Ascending aorta (tissue), 2 donors: ENCODE measurements at places on chromosomes 4 and X. TPM values are rescaled to one million over a fixed set of nuclear protein-coding genes. Genes with fewer than 3 reads are reported as not detected.

DNA sequence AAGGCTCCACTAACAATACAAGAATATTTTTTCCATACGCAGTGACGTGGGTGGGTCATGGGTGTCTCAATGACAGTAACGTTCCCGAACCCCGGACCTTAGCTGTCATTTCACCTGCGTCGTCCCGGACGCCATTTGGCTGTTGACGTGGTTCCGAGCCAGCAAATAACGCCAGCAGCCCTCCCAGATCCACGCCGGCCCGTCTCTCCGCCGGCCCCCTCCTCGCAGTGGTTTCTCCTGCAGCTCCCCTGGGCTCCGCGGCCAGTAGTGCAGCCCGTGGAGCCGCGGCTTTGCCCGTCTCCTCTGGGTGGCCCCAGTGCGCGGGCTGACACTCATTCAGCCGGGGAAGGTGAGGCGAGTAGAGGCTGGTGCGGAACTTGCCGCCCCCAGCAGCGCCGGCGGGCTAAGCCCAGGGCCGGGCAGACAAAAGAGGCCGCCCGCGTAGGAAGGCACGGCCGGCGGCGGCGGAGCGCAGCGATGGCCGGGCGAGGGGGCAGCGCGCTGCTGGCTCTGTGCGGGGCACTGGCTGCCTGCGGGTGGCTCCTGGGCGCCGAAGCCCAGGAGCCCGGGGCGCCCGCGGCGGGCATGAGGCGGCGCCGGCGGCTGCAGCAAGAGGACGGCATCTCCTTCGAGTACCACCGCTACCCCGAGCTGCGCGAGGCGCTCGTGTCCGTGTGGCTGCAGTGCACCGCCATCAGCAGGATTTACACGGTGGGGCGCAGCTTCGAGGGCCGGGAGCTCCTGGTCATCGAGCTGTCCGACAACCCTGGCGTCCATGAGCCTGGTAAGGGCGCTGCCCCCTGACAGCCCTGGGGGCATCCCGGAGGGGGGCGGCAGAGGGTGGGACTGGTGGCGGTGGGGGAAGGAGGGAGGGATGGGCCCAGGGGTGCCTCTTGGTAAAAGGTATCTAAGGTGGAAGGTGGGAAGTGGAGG is at the start of gene CPE:
Gene CPE (plus strand): TSS at position 264 of the 933 bp plus-strand sequence. CDS start 214 bp downstream, at position 478.
- H3K27ac ChIP-seq = peak within 1 kb of the TSS; percentile 87
- no peaks in the 10 kb centered on the region for H3K36me3 ChIP-seq
- peak within 1 kb of the TSS; percentile 75 for H3K4me3 ChIP-seq
- no peaks in the 10 kb centered on the region for H3K4me1 ChIP-seq
- no peaks in the 10 kb centered on the region for H3K27me3 ChIP-seq
- DNase-seq = peak; percentile 94

GRCh38 chrX:13667919-13668318 is 15.0 kb downstream of the TCEANC start:
- peaks cover 3% of the 10 kb centered on the region for H3K36me3 ChIP-seq
- no peaks in the 10 kb centered on the region for H3K4me1 ChIP-seq
- no peak overlapping the region for H3K27ac ChIP-seq
- no peak for DNase-seq

GRCh38 chrX:133723930-133724329 is 261.5 kb downstream of the GPC3 start:
- no peak overlapping the region for H3K27ac ChIP-seq
- H3K4me3 ChIP-seq = no peak overlapping the region
- H3K36me3 ChIP-seq = no peaks in the 10 kb centered on the region
- H3K4me1 ChIP-seq = no peaks in the 10 kb centered on the region
- H3K27me3 ChIP-seq = no peaks in the 10 kb centered on the region

DNA sequence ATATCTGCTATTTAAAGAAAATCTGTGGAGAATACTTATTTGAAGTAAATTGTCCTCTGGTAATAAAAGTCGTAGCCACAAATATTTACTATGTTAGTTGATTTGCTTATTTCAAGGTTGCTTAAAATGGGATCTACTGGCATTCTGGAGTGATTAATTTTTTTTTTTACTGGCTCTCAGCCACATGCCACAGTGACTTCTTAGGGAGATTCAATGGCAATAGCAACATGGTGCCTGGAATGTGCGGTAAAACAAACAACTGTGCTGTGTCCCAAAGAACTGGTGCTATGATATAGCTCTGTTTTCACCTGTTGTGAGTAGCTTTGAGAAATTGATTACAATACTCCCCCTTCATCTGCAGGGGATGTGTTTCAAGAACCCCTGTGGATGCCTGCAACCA is 324.3 kb downstream of the GPAT3 start:
- no peaks in the 10 kb centered on the region for H3K4me1 ChIP-seq
- H3K27me3 ChIP-seq = no peaks in the 10 kb centered on the region
- no peak overlapping the region for H3K4me3 ChIP-seq
- H3K27ac ChIP-seq = no peak overlapping the region

DNA sequence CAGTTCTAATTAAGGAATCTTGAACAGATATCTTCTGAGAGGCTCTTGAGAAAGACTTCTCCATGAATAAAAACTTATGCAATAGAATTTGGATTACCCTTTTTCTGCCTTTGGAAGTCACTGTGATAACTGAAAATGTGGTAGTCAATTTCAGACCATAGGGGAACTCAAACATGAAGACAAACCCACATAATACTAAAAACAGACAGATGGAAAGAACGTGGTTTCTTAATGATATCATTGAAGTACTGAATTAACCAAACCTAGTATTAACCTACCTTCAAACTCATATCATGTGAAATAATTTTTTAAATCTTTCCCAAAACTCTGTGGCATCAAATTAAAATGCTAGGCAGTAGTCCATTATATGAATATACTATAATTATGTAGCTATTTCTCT is 153.5 kb downstream of the CAMK2D start:
- no peak overlapping the region for H3K4me3 ChIP-seq
- H3K27ac ChIP-seq = no peak overlapping the region
- DNase-seq = no peak
- no peaks in the 10 kb centered on the region for H3K27me3 ChIP-seq
- peaks cover 8% of the 10 kb centered on the region for H3K4me1 ChIP-seq
- H3K36me3 ChIP-seq = no peaks in the 10 kb centered on the region

DNA sequence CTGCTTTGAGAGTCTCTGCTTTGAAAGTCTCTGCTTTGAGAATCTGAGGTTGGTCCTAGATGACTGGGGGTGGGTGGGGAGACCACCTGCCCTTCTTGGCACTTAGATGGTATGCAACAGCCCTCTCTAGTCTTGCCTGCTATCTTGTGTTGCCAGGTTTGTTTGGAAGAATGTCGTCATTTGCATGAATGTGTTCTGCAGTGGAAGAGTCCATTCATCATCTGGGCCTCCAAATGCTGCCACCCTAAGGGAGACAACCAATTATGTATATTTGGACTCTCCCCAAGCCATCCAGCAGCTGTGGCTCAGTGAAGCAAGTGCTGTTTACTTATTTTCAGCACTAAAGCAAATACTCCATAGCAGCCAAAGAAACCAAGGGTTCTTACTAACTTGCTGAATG is 44.6 kb upstream of the TRPC5OS start:
- H3K4me3 ChIP-seq = no peak overlapping the region
- H3K36me3 ChIP-seq = no peaks in the 10 kb centered on the region
- no peak for DNase-seq
- no peaks in the 10 kb centered on the region for H3K27me3 ChIP-seq

GRCh38 chr4:32268863-32269262 is 1548.7 kb downstream of the PCDH7 start:
- H3K27me3 ChIP-seq = no peaks in the 10 kb centered on the region
- no peak for DNase-seq
- H3K36me3 ChIP-seq = no peaks in the 10 kb centered on the region
- no peak overlapping the region for H3K27ac ChIP-seq
- H3K4me3 ChIP-seq = no peak overlapping the region

DNA sequence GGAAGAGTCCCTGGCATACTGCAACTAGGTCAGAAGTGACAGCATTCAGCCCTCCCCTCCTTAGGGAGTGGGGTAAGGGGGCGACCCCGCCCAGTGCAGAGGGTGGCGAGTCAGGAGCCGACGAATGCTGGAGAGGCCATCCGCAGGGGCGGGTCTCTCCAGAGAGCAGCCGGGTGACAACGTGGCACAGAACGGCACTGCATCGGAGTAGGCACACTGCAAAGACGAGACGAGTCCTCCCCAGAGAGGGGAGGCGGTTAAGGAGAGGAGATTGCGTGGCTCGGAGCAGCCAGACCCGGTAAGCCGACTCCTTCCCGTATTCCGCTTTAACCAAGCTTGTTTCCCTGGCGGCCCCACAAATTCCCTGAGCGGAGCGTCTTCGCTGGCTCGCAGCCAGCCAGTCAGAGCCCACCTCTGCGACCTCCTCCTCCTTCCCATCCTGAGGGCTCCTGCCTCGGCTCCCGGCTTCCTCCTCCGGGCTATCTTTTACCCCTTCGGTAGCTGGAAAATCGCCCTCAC is 54.9 kb downstream of the LINC00632 start:
- no peaks in the 10 kb centered on the region for H3K27me3 ChIP-seq
- no peaks in the 10 kb centered on the region for H3K4me1 ChIP-seq
- H3K27ac ChIP-seq = peak overlapping the region; percentile 78
- H3K36me3 ChIP-seq = no peaks in the 10 kb centered on the region
- DNase-seq = peak; percentile 72

- H3K4me1 ChIP-seq = no peaks in the 10 kb centered on the region
- peak overlapping the region; percentile 68 for H3K4me3 ChIP-seq
- no peaks in the 10 kb centered on the region for H3K27me3 ChIP-seq
- no peak for DNase-seq
- peak overlapping the region; percentile 86 for H3K27ac ChIP-seq
Observed at GRCh38 chrX:103356858-103357257, 552 bp downstream of the TCEAL9 start.

- no peaks in the 10 kb centered on the region for H3K4me1 ChIP-seq
- DNase-seq = no peak
- no peak overlapping the region for H3K27ac ChIP-seq
- H3K4me3 ChIP-seq = no peak overlapping the region
- no peaks in the 10 kb centered on the region for H3K27me3 ChIP-seq
Observed at GRCh38 chrX:26581091-26581490, 365.1 kb downstream of the MAGEB5 start.

GRCh38 chr4:187770345-187770744 is 225.2 kb upstream of the ZFP42 start:
- no peak overlapping the region for H3K4me3 ChIP-seq
- no peaks in the 10 kb centered on the region for H3K36me3 ChIP-seq
- no peaks in the 10 kb centered on the region for H3K4me1 ChIP-seq
- DNase-seq = no peak
- H3K27ac ChIP-seq = no peak overlapping the region

- no peaks in the 10 kb centered on the region for H3K4me1 ChIP-seq
- no peaks in the 10 kb centered on the region for H3K27me3 ChIP-seq
- H3K27ac ChIP-seq = no peak overlapping the region
- H3K4me3 ChIP-seq = no peak overlapping the region
- H3K36me3 ChIP-seq = no peaks in the 10 kb centered on the region
Observed at GRCh38 chrX:114924423-114924822, 93.0 kb downstream of the IL13RA2 start.

DNA sequence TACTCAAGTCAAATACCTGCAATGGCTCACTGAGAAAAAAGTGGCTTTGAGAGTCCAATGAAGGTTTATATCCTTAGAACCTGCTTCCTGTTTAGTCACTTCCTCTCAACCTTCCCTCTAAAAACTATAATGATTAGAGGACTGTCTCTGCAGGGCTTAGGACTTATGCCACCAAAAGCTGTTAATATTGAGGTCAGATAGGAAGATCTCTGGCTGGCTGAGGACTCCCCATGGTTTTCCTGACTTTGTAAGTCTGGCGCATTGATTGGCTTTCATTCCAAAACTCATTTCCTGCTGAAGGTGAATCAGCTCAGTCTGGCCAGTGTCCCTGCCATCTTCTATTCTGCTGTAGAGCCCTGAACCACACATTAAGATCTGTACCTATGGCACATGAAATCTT is 140.9 kb upstream of the ANK2 start:
- DNase-seq = no peak
- H3K4me3 ChIP-seq = no peak overlapping the region
- peaks cover 5% of the 10 kb centered on the region for H3K4me1 ChIP-seq
- H3K27me3 ChIP-seq = no peaks in the 10 kb centered on the region

DNA sequence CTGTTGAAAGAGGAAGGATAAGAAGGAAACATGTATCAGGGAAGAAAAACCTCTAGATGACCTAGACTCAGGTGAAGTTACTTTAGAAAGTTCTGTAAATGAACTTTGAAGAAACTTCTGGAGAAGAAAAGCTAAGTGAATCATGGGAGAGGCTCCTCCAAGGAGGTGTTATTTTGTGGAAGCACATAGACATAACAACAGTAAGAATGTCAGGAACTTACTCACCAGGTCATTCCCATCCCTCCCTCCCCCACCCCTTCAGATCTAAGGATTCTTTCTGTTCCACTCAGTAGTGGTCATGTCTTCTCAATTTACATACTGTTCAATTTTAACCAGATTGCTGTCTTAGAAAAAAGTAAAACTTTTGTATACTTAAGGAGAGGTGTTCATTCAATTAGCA is 310.5 kb upstream of the DDX53 start:
- no peaks in the 10 kb centered on the region for H3K4me1 ChIP-seq
- no peaks in the 10 kb centered on the region for H3K27me3 ChIP-seq
- H3K36me3 ChIP-seq = no peaks in the 10 kb centered on the region

- H3K36me3 ChIP-seq = peaks cover 58% of the 10 kb centered on the region
- H3K4me3 ChIP-seq = no peak overlapping the region
- no peak for DNase-seq
- H3K27ac ChIP-seq = no peak overlapping the region
- H3K4me1 ChIP-seq = no peaks in the 10 kb centered on the region
Observed at GRCh38 chr4:125486351-125486750, 171.6 kb downstream of the FAT4 start.

DNA sequence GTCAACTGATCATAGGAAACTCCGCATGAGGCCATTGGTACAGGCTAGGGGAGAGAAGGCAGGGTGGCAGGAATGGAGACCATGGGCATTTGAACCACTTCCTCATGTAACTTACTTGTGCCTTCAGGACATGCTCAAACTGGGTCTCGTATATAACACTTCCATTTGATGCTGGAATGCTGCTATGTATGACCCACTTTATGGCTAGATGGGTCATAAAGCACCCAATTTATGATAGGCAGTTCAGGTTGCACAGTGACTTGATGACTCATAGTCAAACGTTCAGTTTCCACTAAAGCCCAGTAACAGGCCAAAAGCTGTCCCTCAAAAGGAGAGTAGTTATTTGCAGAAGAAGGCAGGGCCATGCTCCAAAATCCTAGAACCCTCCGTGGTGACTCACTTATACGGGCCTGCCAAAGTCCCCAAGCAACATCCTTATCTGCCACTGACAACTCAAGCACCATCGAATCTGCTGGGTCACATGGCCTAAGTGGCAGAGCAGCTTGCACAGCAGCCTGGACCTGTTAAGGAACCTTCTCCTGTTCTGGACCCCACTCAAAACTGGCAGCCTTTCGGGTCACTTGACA is 236.4 kb downstream of the ZC4H2 start:
- no peaks in the 10 kb centered on the region for H3K4me1 ChIP-seq
- no peak for DNase-seq
- no peak overlapping the region for H3K27ac ChIP-seq
- H3K27me3 ChIP-seq = no peaks in the 10 kb centered on the region
- no peaks in the 10 kb centered on the region for H3K36me3 ChIP-seq

Gene ITIH6
- total RNA-seq = not detected

Gene DAPP1
- not detected for total RNA-seq

Gene PDE6B
- total RNA-seq = not detected

Gene DMRTC1
- total RNA-seq = not detected

Gene AFF2
- total RNA-seq = 2.3 TPM

Gene NPNT
- 43.1 TPM for total RNA-seq

Gene TBX22
- not detected for total RNA-seq

Gene STPG2
- total RNA-seq = not detected
